NCI-H1092 (cell line): ENCODE measurements at places on chromosomes 1 and 21.

GRCh38 chr1:79617777-79618176, 611.2 kb upstream of the ADGRL4 start:
- DNase-seq, result no peak

GRCh38 chr1:160472112-160472511, 50.9 kb downstream of the SLAMF6 start:
- no peak for DNase-seq

GRCh38 chr1:2528966-2529783, 888 bp downstream of the HES5 start:
- DNase-seq, result no peak

- DNase-seq, result no peak
These were observed 4.4 kb upstream of the SERTAD4 start for GRCh38 chr1:210228158-210228557.

DNA sequence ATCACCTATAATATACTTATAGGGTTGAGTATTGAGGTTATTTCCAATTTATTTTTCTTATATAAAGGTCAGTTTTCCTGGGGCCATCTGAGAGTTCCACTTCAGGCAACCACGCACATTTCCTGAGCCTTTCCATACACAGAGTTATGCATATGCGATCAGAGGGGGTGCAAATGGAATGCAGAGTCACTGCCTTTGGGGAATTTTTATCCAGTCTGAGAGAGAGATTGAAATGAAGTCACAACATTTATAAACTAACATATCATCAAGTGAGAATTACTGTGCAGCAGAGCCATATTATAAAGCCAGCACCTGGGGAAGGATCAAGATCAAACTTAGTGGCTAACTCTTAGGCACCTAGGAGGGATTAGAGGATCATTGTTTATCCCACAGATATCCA, 299.9 kb upstream of the PLXNA2 start:
- DNase-seq, result no peak

DNA sequence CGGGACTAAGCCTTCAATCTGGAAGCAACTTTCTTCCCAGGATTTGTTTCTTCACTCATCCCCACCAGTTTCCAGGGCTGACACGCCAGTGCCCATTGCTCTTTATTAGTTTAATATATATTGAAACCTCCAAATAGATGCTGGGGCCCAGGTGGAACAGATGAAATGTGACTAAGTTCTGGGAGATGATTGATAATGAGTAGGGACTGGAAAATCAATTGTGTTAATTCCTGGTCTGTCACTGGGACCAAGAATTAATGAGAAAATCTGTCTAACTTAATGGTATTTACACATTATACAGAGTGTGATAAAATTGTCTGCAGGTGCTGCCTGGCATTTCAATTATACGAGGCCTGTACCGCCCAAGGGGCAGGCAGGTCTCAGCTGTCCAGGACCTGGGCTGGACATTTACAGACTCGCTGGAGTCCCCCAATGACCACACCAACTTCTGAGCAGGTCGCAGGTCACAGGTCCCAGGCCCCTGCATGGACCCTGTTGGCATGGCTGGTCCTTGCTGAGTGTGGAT, 35.8 kb downstream of the UBIAD1 start:
- no peak for DNase-seq

GRCh38 chr1:245221805-245222204, 67.0 kb downstream of the KIF26B start:
- DNase-seq, result no peak

DNA sequence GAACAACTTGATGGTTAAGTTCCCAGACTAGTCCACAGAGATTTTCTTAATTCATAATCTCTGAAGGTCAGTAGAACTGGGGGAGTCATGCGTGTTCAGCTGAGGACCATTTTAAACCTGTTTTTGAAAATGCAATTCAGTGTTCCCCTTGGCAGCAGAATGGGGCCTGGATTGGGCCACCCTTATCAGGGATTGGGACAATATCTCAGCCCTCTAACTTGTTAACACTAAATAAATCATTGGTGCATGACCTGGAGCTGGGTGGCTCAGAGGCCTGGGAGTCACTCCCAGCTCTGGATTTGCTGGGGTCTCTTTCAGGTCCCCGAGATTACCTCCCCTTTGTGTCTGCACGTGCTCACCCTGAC, 55.3 kb downstream of the MRPS6 start:
- no peak for DNase-seq

GRCh38 chr1:185338719-185339622, 21.9 kb upstream of the IVNS1ABP start:
- no peak for DNase-seq

DNA sequence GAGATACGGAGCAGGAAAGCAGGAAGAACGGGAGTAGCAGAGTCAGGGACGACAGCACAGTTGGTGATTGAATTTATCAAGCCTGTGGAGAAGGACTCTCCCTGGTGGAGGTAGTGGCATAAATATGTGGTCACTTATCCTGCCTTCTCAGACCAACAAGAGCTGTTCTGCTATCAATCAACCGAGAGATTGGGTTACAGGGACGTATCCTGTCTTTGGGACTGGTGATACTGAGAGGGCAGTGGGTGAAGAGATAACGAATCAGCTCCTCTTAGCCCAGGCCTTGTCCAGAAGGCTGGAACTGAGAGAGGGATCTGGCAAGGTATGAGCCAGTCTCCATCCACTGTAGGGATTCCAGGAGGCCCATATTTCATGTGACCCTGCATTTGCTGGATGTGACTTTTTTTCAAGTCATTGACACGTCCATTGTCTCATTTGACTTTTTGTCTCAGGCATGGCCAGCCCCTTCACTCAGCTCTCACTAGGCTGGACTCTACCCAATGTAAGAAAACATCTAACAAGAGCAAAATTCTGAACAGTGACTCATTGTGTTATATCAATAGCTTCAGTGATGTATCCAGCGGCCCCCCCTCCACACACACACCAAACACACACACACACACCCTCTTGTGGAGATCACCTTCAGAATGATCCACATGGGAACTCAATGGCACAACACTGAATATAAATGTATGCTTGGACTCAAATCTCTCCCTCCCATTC, 11.3 kb downstream of the C1orf116 start:
- no peak for DNase-seq

- DNase-seq, result no peak
These were observed 38.9 kb downstream of the YY1AP1 start for GRCh38 chr1:155649676-155650075.

DNA sequence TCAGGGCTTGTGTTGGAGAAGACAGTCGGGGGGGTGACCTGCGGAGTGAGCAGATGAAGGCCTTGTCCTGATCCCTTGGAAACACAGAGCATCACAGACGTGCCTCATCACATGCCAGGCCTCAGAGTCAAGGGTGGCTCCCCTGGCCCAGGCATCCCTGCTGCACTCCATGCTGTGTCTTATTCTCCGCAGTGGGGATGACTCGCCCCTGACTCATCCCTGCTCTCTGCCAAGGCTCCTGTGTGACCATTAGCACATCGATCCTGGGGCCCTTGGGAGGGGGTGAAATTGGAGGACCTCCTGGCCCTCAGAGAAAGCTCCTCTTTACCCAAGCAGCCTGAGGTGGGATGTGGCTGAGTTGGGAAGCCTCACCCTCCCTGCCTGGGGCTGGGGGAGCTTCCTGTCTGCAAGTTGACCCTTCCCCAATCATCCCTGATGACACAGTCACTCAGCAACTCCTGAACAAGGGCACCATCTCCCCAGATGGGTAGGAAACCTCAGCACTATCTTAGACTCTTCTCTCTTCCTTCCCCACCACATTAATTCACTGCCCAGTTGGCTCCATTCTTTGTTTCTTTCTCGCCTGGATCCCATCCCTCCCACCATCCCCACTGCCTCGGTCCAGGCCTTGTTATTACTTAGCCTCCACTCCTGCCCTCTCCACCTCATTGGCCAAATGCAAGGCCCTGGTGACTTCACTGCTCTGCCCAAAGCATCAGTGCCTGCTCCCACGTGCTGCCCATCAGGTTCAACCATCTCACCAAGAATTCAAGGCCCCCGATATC, 74.6 kb downstream of the CAMK2N1 start:
- DNase-seq, result no peak

GRCh38 chr1:62882201-62883104, 98.5 kb downstream of the ATG4C start:
- DNase-seq, result no peak

DNA sequence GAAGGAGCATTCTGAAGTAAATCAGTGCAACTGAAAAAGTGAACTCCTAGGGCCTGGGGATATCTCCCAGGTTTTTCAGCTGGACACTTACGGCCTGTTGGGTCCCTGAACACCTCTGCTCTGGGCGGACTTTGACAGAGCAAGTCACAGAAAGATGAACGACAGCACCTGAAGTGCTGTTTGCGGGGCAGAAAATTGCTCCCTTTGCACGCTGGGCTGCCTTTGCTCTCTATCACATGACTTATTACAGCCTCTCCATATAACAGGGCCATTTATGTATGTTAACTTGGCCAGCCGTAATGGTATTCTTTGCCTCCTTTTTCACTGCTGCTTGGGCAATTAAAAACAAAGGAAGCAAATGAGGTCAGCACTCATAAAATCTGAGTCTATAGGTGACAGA, 332.9 kb downstream of the BARHL2 start:
- no peak for DNase-seq

DNA sequence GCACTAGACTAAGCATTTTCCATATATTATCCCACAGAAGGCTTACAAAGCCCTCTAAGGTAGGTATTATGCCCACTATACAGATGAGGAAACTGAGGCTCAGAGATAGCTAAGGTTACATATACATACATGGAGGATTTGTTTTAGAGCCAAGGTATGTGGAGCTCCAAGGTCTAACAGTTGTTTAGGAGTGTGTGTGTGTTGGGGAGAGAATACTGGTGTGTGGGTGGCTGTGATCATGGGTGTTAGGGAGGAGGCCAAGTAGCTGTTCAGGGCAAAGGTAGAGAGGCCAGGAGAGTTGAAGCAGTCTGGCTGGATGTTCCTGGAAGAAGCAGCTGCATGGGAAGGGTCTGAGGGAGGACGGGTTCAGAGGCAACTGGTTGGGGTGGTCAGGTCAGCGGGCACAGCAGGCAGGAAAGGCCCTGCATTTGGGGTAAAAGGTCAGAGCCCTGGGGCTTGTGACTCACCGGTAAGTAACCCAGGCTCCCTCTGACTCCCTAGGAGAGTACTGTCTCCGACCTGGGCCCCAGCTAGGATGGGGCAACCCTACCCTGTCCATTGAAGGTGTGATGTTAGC, 5.1 kb upstream of the LDLRAP1 start:
- no peak for DNase-seq

- no peak for DNase-seq
These were observed 53.0 kb downstream of the EPHB2 start for GRCh38 chr1:22763487-22764200.

DNA sequence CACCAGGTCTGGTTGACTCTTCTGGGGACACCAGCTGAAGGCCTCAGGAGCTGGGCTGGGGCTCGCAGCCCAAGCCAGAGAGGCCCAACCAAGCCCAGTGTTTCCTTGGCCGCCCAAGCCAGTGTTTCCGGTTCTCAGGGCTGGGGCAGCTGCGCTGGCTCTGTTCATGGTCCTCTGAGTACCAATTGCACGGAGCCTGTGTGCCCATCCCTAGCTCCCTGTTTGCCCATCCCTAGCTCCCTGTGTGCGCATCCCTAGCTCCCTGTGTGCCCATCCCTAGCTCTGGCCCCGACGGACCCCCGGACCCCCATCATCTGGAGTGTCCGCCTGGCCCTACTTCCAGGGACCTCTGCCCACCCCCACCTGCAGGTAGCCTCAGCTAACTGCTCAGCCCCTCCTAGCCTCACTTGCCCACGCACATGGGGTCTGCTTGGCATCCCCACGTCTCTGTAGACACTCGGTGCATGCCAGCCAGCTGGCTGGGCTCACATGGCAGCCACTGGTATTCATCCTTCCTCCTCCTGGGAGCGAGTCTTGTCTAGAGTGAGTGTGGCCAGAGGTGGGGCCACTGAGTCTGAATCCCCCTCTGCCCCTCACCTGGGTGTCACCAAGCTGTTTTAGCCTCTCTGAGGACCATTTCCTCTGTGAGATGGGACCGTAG, 64.0 kb downstream of the WNT9A start:
- DNase-seq, result no peak

- DNase-seq, result no peak
These were observed 3.5 kb downstream of the SHISA4 start for GRCh38 chr1:201892211-201892610.

- no peak for DNase-seq
These were observed 143.8 kb downstream of the TGFB2 start for GRCh38 chr1:218488986-218489385.

GRCh38 chr1:32447469-32448185, 17.2 kb upstream of the ZBTB8B start:
- DNase-seq, result no peak

- DNase-seq, result peak; percentile 49
These were observed at the start of gene FAM78B for GRCh38 chr1:166166698-166167571. Gene FAM78B, minus strand, starts transcription at chr1:166167001. Its CDS starts 753 bp downstream, at chr1:166166248.

DNA sequence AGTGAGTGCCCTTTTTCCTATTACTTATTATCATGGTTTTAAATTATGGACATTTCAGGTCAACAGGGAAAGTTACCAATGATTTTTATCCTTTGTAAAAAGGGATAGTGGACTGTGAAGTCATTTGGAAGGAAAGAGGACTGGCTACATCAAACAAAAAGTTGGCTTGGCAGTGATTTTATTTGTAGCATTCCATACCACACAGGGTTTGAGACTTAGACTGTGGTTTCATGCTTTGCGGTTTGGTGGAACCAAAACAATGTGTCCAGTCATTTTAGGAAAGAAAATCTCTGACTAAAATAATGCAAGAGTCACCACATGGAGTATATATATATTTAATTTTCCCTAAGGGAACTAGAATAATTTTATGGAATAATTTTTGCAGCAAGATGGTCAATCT, 239.5 kb downstream of the HMCN1 start:
- DNase-seq, result no peak

- no peak for DNase-seq
These were observed 376.7 kb upstream of the ADGRL2 start for GRCh38 chr1:81424061-81424460.

GRCh38 chr1:20184997-20185833, 681 bp upstream of the UBXN10 start:
- no peak for DNase-seq

- no peak for DNase-seq
These were observed 9.5 kb upstream of the SLC19A2 start for GRCh38 chr1:169495046-169495775.
